ELF-1 (cell line): ENCODE measurements at places on chromosomes 5 and 9.

DNA sequence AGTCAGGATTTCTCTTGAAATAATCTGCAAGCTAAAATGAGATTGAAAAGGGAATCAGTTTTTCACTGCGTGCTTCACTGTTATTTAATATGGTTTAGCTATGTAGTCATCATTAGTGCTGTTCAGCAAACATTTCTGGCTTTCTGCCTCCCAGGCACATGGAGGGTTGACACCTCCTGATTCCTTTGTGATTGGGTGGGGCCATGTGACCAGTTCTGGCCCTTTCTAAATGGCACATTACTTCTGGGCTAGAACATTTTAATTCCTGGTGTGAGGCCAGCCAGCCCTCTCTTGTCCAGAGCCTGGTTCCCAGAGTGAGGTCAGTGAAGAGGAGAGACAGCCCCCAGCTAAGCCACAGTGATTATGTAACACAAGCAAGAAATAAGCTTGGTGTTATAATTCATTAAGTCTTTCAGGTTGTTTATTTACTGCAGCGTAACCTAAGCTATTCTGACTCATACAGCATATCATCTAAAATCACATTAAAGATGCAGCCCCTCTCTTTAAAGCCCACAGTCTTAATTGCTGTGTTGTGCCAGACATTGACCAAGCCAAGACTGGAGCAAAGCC, 17.4 kb upstream of the ARSI start:
- DNase-seq: peak; percentile 69

- no peak for DNase-seq
Measured at GRCh38 chr5:146652547-146652946, 136.6 kb upstream of the GPR151 start.

- peak; percentile 40 for DNase-seq
Measured at GRCh38 chr9:128026773-128027541, 40.2 kb downstream of the NAIF1 start.

GRCh38 chr5:42995360-42995751, 44.8 kb downstream of the ANXA2R start:
- DNase-seq: no peak

GRCh38 chr5:153905219-153905618, 133.5 kb downstream of the FAM114A2 start:
- DNase-seq: no peak

GRCh38 chr9:14147738-14148137, 166.2 kb downstream of the NFIB start:
- no peak for DNase-seq

GRCh38 chr5:28404363-28405071, 1366.1 kb upstream of the CDH9 start:
- no peak for DNase-seq
